ENCODE measurements at places on chromosomes 6 and 20.

- no peak for DNase-seq
Observed at GRCh38 chr20:2303673-2304072, 7.9 kb downstream of the TGM3 start.

- DNase-seq = no peak
Observed at GRCh38 chr6:76466286-76466685, 393.8 kb upstream of the IMPG1 start.

DNA sequence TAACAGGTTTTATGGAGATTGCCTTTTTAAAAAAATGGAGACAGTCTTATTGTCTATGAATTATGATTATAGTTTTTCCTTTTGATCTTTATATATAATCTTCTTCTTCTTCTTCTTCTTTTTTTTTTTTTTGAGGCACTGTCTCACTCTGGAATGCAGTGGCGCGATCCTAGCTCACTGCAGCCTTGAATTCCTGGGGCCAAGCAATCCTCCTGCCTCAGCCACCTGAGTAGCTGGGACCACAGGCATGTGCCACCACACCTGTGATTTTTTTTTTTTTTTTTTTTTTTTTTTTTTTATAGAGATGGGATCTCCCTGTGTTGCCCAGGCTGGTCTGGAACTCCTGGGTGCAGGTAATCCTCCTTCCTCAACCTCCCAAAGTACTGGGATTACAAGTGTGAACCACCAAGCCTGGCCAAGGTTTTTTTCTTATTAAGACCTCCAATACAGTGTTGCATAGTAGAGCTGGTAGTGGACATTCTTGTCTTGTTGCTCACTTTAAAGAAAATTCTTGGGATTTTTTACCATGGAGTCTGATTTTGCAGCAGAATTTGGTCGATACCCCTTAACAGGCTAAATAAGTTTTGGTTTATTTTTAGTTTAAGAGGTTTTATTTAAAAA is 46.5 kb downstream of the STK4 start:
- DNase-seq = no peak

- no peak for DNase-seq
Observed at GRCh38 chr6:82651845-82652335, 288.3 kb downstream of the TPBG start.

GRCh38 chr6:42453654-42454427 is 2.1 kb upstream of the TRERF1 start:
- DNase-seq = peak; percentile 82

GRCh38 chr6:101879782-101880181 is 486.3 kb downstream of the GRIK2 start:
- no peak for DNase-seq

- DNase-seq = no peak
Observed at GRCh38 chr6:15429141-15430110, 183.6 kb downstream of the JARID2 start.

GRCh38 chr6:28542440-28543296 is 17.0 kb downstream of the GPX5 start:
- DNase-seq = no peak

DNA sequence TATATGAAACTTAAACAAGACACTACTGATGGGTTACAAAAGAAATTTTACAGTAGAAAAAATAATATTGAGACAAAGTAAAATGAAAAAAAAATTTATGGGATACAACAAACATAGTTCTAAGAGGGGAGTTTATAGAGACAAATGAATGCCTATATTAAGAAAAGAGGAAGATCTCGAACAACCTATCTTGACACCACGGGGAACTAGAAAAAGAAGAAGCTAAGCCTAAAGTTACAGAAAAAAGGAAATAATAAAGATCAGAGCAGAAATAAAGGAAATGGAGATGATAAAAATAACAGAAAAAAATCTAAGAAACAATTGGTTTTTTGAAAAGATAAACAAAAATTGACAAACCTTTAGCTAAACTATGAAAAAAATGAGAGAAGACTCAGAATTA is 9.1 kb upstream of the ECHDC1 start:
- no peak for DNase-seq

DNA sequence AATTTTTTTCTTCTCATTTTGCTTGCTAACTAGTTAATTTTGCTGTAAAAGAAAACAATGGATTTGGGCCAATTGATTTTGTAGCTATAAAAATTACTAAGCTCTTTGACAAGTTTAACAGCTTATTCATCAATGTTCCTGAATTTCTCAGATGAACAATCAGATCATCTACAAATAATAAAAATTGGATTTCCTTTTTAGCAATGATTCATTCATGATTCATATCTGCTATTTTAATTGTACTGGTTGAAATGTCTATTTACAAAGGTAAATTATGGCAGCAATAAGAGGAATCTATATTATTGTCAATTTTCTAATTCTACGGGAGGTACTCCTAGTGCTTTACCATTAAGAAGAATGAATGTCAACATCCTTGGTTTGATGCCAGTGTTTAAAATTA is 178.8 kb upstream of the BTBD3 start:
- no peak for DNase-seq

- DNase-seq = no peak
Observed at GRCh38 chr6:145562771-145563615, 172.3 kb downstream of the EPM2A start.

DNA sequence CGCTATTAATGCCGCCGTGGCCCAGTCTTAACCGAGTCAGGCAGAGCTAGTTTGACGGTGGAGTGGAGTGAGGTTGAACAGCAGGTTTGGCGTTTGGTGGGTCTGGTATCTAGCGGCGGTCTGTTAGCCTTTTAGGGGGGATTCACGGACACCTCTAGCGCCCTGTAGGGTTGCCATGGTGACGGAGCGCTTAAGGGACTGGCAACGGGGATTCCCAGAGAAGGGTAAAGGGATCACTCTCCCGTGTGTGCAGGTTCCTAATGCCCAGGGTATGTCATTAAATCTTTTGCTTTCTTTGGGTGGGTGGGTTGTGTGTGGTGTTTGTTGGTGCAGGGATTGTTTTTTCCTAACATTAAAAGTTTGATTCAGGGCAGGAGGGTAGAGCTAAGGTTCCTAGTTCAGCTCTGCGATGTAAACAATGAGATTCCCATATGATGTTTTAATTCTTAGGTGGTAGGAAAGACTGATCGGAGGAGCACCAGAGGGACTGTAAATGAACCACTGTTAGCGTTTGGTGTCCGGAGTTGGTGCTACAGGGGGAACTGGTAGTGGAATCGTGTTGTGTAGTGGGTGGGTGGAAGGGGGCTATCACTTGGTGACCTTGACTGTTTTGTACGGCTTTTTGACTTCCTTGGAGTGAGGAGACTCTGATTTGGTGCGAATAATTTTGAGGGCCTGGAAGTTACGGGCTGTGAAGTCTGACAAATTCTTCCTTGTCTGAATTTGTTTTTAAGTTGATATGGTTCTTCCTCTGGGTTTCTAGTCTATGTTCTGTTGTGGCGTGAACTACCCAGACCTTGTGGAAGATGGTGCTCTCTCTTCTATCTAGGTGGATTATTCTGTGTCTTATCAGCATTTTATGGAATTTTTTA is 5.0 kb downstream of the BRD2 start:
- DNase-seq = no peak

DNA sequence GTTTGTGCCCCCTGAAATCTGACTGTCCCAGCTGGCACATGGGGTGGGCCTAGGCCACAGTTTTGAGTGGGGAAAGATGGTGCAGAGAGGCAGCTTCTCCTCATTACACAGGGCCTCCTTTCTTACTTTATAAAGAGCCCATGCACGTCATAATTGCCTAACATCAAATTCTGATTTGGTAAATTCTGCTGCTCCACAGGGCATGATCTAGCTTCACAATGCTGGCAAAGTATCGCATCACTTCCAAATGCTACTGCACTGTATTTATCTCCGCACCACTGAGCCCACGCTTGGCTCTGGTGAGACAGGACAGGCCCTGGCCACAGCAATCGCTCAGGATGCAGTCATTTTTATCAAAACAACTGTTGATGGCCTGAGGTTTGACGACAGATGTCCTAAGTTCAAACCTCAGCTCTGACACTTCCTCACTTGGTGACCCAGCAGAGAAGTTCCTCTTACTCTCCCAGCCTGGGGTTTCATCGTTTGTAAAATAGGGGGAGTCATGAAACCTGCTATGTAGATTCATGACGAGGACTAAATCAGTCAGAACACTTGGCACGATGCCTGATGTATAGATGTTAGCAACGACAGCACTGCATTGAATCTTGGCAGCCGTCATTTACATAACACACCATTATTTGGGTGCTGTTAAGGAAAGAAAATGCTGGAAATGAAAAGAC is 187.9 kb downstream of the TTLL2 start:
- DNase-seq = no peak

DNA sequence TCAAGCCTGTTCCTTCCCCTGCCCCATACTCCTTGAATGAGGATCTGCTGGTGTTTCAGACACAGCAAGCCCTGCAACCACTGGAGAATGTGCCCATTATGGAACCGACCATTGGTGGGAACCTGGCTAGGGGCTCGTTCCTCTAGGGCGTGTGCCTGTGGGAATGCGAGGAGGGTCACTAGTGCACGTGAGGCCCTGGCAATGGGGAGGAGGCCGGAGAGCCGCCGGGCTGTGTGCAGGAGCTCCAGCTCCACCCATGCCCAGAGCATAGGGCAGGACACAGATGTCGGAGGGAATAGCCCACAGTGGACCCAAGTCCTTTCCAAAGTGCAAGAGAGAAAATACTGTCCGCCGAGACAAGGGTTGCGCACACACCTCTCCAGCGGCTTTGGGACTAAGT is 99.3 kb downstream of the ERMARD start:
- DNase-seq = no peak

DNA sequence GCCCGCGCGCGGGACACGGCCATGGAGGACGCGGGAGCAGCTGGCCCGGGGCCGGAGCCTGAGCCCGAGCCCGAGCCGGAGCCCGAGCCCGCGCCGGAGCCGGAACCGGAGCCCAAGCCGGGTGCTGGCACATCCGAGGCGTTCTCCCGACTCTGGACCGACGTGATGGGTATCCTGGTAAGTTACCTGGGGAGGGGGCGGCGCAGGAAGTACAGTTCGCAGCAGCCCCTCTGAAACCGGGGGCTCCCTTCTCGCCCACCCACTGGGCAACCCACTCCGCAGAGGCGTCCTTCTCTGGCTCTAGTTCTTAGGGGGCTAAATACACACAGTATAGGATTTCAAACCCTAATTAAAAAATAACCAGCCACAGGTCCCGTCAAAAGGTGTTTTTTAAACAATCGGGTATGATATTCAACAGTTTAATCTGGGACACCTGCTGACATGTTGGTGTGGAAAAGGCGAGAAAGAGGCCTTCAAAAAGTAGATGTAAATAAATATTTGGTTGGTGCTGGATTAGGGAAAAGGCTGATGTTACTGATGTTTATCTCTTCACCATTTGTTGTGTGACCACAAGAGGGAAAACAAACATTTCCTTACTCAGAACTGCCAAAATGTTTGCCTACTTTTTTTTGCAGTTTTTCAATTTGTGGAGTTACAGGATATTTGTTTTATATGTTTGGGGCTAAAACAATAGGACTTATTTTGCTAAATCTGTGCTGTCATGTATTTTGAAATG is 577 bp downstream of the SASH1 start:
- no peak for DNase-seq

DNA sequence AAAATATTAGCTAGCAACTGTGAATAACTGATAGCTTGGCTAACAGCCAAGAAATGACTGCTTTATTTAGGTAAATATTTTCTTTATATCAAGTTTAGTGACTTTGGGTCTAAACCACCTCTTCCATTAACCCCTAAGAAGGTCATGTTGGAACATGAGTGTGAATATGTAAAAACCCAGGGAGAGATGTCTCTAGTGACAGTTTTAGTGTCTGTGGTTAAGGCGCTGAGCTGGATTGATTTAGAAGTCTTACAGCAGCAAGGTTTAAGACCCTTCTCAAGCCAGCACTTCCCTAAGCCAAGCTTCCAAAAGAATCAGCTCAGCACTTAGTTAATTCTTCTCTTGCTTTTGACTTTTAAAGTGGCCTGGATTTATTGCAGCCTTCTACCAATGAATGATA is 11.4 kb upstream of the SIRT5 start:
- DNase-seq = no peak

DNA sequence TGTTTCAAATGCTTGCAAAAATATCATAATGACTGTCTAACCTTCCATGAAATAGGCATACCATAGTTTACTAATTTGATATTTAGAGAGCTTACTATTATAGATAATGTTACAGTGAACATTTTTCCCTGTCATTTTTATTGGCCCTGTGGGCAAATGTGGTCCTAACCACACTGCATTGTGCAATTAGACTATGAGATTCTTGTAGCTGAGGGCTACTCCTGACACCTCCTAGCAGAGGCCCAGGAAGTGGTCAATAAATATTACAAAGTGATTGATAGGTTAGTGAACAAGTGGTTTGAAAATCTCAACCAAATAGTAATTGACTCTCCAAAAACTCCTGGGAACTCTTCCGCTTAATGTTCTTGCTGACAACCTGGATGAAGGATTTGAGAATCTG is 160.5 kb upstream of the KCNG1 start:
- no peak for DNase-seq

DNA sequence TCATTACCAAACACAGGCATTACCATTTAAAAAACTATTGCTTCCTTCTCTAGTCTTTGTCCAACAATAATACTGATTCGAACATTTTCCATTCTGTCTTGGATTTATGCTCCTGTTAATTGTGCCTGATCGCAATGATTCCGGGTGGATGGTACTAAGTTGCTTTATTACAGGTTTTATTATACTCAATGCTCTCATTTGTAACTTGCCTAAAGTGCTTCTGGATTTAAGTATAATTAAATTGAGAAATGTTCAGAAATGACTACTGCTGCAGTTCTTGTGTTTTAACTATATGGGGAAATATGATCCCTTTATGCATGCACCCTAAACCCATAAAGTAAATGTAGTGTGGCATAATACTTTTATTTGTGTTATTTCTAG is 7.2 kb downstream of the TFAP2A start:
- DNase-seq = no peak

GRCh38 chr6:5776706-5777390 is 229.9 kb downstream of the NRN1 start:
- no peak for DNase-seq

DNA sequence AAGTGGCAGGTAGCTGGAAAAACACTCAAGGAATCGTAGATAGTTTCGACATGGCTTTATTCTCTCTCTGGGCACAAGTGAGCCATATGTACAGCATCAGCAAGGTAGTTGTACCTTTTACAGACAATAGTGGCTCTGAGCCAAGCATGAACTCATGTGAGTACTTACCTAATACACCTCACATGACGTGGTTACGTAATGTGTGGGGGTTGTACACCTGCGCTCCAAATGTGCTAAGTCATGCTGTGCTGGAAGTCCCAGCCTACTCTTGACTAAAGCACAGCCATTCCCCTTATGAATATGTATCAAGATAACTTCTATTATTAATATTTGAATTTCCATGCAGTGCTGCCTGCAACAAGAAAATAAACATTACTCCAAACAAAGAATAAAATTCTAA is 78.8 kb upstream of the HMGN3 start:
- no peak for DNase-seq

DNA sequence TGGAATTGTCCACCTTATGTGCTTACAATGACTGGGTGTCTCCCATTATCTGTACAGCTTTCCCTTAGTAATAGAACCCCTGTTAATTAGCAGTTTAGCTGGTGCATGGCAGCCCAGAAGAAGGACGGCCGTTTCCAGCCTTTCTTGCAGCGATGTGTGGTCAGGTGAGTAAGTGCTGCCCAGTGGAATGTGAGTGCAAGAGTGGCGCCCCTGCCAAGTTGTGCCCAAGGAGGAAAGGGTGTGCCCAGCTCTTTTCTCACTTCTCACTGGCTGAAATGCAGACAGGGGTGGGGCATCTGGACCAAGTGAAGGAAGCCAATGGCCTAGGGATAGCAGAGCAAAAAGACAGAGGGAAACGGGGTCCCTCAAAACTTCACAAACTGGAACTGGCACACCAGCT is 296.8 kb downstream of the PREX1 start:
- DNase-seq = no peak

Data from suprapubic skin (tissue), 4 donors.